ENCODE measurements at places on chromosomes 3 and 15. TPM values are rescaled to one million over a fixed set of nuclear protein-coding genes. Genes with fewer than 3 reads are reported as not detected.

HYKK gene
- 0.98 TPM for total RNA-seq

ASB14 gene
- total RNA-seq, result not detected

TM4SF18 gene
- 5.0 TPM for total RNA-seq

TMCO5A gene
- not detected for total RNA-seq

CLSTN2 gene
- not detected for total RNA-seq
